ENCODE measurements at places on chromosomes 11 and 22.

GRCh38 chr11:123211149-123211852 lies 16.3 kb upstream of the CLMP start:
- DNase-seq, result no peak

DNA sequence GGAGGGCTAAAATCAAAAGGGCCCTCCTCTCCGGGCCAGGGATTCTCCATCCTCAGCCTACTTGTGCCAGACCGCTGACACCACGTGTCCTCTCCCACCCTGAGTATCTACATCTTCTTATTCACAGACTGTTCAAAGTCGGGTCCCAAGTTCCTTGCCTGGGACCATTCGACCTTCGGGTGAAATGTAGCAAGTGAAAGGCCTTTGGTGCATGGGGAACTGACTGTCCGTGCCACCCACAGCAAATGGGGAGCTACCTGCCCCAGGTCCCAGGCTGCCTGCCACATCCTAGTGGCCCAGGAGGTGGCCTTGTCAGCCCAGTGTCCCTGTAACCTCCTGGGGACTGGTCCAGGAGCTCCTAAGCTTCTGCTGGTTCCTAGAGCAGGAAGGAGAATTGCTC lies 67.3 kb downstream of the RTL6 start:
- DNase-seq, result no peak

GRCh38 chr11:68293708-68294107 lies 18.7 kb upstream of the LRP5 start:
- DNase-seq, result no peak

- DNase-seq, result no peak
Observed at GRCh38 chr11:44016131-44016530, 31.6 kb upstream of the ACCSL start.

GRCh38 chr11:16001899-16002426 lies 354.4 kb downstream of the SOX6 start:
- DNase-seq, result no peak

- DNase-seq, result no peak
Observed at GRCh38 chr22:45608763-45609180, 62.9 kb upstream of the ATXN10 start.

DNA sequence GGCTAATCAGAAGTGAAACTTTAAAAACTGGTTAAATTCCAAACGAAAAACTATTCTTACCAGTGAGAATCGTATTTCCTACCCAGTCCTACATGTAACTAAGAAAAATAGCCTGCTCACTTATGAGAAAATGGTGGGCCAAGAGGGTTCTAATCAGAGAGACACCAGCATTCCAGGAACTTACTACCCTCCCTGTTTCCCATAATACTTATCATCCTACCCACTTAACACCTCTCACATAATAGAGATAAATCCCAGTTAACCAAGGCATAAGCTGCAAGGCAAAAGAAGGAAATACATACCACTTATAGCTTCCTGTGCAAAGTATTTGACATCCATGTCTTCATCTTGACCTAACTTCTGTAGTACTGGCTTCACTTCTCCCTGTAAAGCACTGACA lies 24.4 kb downstream of the PPP2R1B start:
- DNase-seq, result no peak

DNA sequence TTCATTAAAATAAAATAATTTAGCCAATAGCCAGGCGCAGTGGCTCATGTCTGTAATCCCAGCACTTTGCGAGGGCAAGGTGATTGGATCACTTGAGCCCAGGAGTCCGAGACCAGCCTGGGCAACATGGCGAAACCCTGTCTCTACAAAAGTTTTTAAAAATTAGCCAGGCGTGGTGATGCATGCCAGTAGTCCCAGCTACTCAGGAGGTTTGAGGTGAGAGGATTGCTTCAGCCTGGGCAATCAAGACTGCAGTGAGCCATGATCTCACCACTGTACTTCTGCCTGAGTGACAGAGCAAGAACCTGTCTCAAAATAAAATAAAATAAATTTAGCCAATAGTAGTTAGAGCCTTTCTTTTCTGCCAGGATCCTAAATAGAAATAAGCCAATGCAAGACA lies 12.2 kb downstream of the HPS5 start:
- no peak for DNase-seq

DNA sequence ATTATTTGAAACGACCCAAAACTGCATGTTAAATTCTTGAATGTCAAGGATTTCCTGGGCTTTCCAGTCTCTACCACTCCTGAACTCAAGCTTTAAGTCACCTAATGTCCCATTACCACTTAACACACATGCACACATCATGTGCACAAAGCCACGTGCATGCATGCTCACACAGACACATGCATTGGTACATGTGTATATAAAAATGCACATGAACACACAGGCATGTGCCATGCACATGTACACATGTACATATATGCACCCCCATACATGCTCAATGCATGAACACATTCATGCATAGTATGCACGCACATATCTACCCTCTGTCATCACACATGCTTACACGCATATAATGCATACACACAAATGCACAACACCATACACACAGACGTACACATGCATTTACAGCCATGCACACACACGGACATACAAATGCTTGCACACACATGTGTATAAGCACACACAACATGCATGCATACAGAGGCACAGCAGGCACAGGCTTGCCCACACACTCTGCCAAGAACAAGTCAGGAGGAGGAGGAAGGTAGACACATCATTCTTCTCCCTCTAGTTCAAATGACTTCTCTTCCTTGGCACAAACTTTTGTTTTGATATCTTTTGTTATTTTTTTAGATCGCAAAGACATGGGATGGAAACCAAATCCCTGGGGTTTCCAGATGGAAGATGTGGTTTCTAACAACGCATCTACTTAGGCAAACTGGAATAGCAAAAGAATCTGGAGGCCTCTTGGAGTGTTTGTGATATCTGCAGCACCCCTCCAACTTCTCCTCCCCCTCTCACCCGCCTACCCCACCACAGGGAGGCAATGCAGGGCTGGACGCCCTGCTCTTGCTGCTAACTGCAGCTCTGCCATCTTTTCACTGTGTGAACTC lies 24.6 kb downstream of the RASD2 start:
- no peak for DNase-seq

- no peak for DNase-seq
Observed at GRCh38 chr22:26767351-26768155, 110.2 kb downstream of the MIAT start.

DNA sequence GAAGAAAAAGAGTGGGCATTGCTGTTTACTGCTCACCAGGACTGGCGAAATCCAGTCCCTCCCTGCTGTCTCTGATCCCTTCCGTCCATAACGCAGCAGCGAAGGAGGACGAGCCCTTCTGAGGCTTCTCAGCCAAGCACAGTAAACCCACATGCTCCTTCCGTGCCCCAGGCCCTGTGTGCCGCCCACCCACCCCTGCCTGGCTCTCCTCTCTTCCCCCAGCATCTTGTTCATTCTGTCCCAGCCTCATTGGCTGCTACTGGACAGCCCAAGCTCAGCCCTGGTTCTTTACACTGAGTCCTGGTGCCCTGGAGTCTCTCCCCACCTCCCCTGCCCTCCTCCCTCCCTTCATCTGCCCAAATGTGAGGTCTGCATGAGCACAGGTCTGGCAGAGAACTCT lies 559.7 kb downstream of the BRD1 start:
- DNase-seq, result no peak

GRCh38 chr11:47247502-47247901 lies 1.1 kb downstream of the ACP2 start:
- no peak for DNase-seq

DNA sequence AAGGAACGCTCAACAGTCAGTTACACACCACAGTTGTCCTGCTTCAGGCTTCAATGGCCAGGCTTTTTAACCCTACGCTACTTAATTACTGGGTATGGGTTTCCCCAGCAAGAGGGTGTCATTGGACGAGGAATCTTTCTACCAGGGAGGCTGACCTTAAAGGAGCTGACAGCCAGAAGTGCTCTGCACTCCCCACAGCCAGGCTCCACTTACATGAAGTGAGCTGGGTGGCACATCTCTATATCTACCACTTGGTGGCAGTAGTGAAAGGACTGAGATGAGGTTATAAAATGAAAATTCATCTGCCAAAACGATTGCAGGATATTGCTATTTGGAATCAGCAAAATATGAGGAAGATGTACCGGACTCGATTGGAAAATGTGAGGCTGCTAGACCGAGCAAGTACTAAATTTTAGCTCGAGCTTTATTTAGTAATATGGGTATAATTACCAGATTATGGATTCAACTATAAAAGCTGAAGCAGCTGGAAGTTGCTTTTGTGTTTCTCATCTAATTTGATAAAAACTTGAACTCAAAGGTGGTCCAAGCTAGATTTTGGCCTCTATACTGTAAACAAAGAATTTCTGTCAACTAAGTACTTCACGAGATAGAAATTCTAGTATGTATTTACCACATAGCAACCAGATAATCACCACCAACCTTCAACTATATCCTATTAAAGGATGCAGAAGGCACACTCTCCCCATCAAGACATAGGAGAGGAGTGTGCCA lies 53.9 kb upstream of the CEP126 start:
- DNase-seq, result no peak

GRCh38 chr11:119317592-119318239 lies 786 bp upstream of the MCAM start:
- no peak for DNase-seq

GRCh38 chr11:59671471-59671870 lies 2.6 kb upstream of the PATL1 start:
- DNase-seq, result no peak

- no peak for DNase-seq
Observed at GRCh38 chr11:69378303-69379141, 84.6 kb downstream of the MYEOV start.

- no peak for DNase-seq
Observed at GRCh38 chr11:19753451-19754106, 40.9 kb downstream of the NAV2 start.

DNA sequence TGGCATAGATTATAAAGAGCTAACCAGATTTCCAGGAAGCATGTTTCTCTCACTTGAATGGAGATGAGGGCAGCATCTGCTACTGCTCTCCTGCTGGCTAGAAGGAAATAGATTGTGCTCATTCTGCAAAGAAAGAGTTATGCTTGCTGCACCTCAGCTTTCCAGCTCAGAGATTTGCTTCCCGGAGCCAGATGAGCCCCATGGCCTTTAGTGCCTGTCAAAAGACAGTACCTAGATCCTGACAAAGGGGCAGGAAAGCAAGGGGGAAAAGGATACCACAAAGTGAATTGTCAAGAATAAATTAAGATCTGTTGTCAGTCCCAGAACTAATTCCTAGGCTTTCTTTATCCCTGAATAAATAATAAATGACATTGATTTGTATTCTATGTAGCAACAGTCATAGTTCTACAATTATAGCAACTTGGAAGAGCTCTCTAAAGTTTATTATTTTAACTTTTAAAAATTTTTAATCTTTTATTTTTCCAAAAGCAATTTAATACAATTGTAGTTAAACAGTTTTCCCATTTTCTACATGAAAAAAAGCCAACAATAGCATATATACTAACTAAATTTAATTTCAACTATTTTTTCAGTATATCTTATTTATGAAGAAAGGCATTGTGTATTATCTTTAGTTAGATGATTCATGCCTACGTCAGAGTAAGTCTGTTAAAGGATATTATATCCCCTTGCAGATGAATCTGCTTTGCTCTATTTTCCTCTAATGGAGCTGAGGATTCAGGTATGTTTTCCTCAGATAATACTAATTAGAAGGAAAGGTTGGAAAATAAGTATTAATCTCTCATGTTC lies 306.1 kb upstream of the DDI1 start:
- no peak for DNase-seq

- DNase-seq, result no peak
Observed at GRCh38 chr11:20045098-20045688, 115.1 kb downstream of the DBX1 start.

GRCh38 chr11:122691549-122692150 lies 36.1 kb downstream of the UBASH3B start:
- DNase-seq, result no peak

DNA sequence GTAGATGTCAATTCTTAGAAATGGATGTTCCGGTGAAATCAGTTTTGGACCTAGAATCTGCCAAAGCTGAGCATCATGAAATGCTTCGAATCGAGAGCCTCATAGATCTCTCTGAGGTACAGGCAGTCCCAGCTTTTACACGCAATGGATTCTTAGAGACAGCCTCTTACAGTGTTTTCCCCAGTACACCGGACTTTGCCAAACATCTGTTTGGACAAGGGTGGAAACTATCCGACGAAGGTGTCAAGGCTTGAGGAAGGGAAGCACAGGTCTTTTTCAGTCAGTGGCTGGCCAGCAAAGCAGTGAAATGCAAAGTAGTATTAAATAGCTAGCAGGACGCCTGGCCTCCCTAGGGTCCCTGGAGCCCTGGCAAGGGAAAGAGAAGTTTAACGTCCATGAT lies 4.9 kb downstream of the GRK3 start:
- DNase-seq, result no peak

DNA sequence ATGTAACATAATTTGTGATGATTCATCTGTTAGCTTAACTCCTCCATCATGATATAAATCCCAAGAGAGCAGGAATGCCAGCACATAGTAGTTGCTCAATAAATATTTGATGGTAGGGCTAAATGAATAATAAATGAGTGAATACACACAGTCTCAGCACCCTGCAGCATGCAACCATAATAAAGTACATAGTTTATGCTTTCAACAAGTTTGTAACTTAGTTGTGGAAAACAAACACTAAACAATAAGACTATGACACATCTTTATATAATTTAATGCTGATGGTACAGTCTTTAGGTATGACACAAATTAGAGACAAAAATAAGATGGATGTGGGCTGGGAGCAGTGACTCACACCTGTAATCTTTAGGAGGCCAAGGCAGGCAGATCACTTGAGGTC lies 3.8 kb downstream of the ALKBH8 start:
- no peak for DNase-seq

DNA sequence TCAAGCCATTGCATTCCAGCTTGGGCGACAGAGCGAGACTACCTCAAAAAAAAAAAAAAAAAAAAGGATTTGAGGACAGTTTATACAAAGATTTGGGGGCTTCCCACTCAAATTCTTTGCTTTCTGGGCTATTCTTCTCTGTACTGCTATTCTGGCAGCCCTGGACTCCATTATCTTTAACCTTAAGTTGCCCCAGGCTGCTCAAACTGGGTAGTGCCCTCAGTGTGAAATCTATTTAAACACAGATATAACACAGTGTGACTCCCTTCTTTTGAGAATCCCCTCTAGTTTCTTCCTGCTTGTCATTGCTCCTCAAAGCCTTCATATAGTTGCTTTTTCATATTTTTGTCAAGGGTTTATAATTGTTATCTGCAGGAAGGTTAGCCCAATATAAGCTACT lies 49.5 kb upstream of the WEE1 start:
- no peak for DNase-seq
